HuH-7.5 (cell line): ENCODE measurements at places on chromosomes 11 and 22.

GRCh38 chr11:65329944-65330403 lies 3.7 kb upstream of the DPF2 start:
- peak; percentile 57 for DNase-seq

DNA sequence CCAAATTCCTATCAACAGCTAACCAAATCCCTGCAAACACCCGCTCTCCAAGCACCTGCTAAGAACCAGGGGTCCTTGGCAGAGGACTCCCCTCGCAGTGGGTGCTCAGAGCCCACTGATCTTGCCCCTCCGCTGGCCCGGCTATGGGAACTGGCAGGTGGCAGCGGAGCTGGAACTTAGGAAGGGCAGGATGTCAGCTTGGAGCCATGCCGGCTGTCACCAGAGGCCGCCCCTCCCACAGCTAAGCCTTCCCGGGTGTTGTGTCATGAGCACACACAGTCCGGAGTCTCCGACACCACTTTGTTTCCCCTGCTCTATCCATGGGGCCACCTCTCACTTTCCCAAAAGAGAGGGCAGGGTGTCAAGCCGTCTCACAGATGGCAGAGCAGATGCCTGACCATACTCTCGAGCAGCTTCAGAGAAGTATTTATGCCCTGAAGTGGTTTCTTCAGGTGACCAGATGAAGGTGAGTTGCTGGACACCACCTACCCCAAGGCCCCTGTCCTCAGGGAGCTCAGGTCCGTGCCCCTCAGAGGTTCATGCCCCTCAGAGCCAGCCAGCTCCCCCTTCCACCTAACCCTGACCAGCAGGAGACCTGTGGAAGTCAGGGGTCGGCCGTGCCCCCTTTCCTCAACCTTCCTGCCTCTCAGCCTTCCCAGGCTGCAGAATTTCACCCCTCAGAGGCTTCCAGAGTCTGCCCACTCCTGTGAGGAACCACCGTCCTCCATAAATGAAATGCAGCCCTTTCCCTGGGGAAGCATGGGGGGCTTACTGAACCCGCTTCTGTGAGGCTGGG lies 545.7 kb upstream of the B3GAT1 start:
- DNase-seq, result no peak

DNA sequence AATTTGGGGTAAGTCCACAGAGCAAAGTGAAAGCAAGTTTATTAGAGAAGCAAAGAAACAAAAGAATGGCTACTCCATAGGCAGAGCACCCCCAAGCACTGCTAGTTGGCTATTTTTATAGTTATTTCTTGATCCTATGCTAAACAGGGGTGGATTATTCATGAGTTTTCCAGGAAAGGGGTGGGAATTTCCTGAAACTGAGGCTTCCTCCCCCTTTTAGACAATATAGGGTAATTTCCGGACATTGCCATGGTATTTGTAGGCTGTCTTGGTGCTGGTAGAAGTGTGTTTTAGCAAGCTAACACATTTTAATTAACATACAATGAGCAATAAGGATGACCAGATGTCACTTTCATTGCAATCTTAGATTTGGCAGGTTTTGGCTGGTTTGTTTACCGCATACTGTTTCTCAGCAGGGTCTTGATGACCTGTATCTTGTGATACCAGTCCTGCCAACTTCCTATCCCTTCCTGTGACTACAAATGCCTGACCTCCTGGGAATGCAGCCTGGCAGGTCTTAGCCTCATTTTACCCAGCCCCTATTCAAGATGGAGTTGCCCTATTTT lies 937 bp upstream of the C1QTNF6 start:
- DNase-seq, result no peak

- no peak for DNase-seq
Observed at GRCh38 chr22:36840106-36840505, 20.7 kb upstream of the NCF4 start.

- no peak for DNase-seq
Observed at GRCh38 chr11:59729834-59730233, 16.2 kb upstream of the OR10V1 start.

GRCh38 chr11:10511181-10511621 lies 29.8 kb downstream of the RNF141 start:
- no peak for DNase-seq

- DNase-seq, result no peak
Observed at GRCh38 chr11:56394381-56394780, 18.1 kb upstream of the OR5AL1 start.

DNA sequence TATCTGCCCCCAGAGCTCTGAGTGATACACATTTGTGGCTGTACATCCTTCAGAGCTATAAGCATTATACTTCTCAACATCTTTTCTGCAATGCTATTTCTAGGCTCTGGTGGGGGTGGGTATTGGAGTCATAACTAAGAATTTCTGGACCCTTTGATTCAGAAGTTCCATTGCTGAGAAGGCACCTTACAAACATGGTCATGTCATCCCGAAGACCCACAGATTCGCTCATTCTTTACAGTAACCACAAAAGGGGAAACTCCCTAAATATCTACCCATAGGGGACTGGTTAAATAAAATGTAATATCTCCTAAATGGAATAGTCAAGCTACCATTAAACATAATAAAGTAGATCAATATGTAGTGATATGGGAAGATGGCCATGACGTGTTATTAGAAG lies 98.8 kb downstream of the PRR5L start:
- no peak for DNase-seq

DNA sequence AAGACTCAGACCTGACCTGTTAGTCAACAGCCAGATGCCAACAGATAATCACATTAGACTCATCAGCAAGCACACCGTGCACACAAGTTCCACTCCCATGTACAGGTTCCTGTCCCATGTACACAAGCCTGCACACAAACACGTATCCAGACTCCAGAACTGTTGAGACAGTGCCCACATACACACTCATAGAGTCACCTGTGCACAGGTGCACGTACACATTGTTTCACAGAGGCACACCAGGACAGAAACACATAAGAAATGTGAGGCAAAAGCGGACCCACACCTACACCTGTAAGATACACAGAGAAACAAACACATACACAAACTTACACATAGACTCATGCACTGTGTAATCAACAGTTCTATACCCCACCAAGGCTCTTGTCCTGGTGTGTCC lies 2.7 kb upstream of the ZNF74 start:
- no peak for DNase-seq

- no peak for DNase-seq
Observed at GRCh38 chr11:65606876-65607613, 7.0 kb downstream of the MAP3K11 start.

- DNase-seq, result no peak
Observed at GRCh38 chr11:73381589-73381988, 5.4 kb downstream of the RELT start.

- peak; percentile 48 for DNase-seq
Observed at GRCh38 chr22:24208012-24208749, 26.9 kb downstream of the SUSD2 start.

DNA sequence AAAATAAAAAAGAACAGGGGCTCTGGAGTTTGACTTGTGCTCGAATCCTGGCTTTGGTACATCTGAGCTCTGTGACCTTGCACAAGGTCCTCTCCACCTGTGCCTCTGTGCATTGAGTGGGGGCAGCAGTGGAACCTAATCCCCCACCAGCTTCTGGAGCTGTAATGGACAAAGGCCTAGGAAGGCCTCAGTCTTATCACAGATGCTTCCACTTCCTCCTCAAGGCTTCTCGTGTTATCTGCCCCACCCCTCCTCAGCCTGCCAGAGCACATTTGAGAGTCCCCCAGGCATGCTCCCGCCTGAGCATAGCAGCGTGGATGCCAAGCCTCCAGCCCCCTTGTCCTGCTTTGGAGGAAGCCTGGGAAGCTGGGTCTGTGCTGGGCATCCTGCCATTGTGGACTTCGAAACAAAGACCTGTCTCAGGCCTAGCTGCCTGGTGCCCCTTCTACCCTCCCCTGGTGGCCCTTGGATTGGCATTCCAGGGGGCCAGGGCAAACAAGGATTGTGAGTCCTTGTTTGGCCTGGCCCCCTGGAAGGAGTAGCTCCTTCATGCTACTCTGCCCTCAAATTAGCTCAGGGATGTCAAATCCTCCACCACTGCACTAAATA lies 15.0 kb downstream of the SLC35E4 start:
- DNase-seq, result no peak

- DNase-seq, result no peak
Observed at GRCh38 chr11:120894202-120894985, 129.5 kb upstream of the TBCEL start.

DNA sequence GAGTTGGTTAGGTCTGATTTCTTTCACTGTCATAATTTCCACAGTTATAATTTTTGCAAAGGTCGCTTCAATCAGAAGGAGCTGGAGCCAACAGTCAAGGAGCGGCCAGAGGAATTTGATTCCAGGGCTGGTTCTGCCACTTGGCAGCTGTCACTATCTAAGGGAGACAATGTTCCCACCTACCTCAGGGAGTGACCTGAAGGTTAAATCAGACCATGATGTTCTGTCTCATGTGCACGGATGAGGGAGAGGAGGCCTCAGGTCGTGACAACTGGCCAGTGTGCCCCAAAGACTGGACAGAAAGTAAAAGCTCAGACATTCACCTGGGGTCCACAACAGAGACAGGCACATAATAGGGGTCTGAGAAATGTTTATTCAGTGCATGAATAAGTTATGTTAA lies 7.6 kb downstream of the MRGPRD start:
- no peak for DNase-seq

DNA sequence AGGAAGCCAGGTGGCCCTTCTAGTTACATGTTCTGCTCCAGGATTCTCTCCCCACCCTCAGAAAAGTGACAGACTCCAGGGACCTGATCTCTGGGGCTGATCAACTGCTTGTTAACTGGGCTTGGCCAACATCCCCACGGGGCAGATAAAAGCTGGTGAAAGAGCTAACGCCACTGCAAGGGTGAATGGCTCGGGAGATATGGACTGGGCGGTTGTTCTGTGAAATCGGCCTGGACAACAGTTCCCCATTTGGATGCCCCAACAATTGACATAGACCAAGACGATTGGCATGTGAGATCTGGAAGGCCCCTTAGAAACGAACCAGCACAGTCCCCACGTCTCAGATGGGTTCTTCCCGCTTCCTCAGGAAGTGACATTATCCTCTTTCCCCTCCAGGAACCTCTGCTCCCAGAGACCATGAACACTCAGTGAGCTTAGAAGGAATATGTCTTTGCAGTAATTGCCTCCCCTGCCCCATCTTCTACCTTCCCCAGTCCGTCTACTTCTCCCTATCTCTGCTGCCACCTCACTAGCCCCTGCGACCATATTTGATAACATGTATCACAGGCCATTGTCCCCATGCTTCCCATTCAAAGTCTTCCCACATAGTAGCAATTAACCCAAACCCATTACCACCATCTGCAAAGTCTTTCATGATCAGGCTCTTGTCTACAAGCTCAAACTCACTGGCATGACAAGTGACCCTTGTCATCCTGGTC lies 5.6 kb upstream of the PRG2 start:
- DNase-seq, result no peak

GRCh38 chr11:33309118-33309517 lies 51.9 kb downstream of the HIPK3 start:
- DNase-seq, result no peak

DNA sequence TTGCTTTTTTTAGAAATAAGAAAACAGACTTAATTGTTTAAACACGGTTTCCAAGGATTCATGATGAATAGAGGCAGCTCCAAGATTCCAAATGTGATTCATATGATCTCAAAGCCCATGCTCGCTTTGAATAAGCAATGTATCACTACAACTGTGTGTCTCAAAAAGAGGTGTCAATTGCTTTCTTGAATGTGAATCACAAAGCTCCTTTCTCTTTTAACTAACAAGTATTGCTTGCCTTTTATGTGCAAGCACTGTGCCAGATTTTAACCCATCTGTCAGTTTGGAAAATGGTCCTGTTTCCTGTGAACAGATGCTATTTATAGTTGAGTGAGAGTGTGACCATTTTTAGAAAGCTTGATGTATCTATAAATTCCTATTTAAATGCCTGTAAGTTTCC lies 6.5 kb downstream of the OOSP1 start:
- no peak for DNase-seq

- no peak for DNase-seq
Observed at GRCh38 chr11:62702246-62702645, 5.0 kb downstream of the BSCL2 start.

DNA sequence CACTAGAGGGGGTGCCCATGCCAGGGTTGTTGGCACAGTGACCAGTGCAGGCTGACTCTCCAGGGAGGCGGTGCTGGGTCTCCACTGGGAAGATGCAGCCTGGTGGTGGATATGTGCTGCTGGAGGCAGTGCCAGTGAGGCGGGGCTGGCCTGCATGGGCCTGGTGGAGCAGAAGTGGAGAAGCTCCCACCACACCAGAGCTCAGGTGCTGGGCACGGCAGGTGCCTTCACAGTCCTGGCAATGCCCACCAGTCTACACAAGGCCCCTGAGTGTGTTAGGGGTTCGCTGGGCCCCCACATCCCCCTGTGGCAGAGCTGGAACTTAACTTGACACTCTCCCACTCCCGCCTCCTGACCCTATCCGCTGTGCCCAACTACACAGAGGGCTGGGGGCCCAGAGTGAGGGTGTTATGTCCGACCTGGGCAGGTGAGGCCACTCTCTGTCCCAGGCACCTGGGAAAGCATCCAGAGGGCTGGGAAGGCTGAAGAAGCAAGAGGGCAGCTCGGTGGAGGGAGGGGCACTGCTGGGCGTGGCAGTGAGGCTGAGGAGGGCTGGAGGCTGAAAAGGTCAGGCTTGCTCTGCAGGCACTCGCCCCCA lies 102.4 kb upstream of the B3GAT1 start:
- DNase-seq, result no peak

- DNase-seq, result no peak
Observed at GRCh38 chr11:134098566-134099184, 29.8 kb downstream of the JAM3 start.

DNA sequence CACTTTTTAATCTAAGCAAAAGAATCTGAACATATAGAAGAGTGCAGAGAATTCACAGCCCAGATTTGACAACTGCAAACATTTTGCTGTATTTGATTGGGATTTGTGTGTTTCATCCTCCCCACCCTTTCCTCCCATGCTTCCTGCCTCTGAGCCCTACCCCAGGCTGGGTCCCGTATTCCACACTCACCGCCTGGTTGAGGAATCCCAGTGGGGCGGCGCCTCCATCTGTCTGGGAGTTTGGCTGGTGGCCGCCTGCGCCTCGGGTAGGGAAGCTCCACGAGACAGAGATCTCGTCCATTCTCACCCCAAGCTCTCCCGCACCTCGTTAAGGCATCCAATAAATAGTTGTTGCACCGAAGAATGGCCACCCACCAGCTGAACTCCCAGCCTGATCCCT lies 105.9 kb upstream of the SLC22A12 start:
- no peak for DNase-seq

GRCh38 chr11:36306888-36307287 lies 10.8 kb downstream of the PRR5L start:
- DNase-seq, result no peak

- DNase-seq, result peak; percentile 74
Observed at GRCh38 chr11:63491636-63492372, 837 bp upstream of the PLAAT5 start.

GRCh38 chr11:72828081-72828567 lies 13.9 kb downstream of the ATG16L2 start:
- DNase-seq, result no peak
